ENCODE measurements at places on chromosomes 3 and 15.

GRCh38 chr15:70044168-70044567 is 53.5 kb downstream of the TLE3 start:
- DNase-seq = no peak

DNA sequence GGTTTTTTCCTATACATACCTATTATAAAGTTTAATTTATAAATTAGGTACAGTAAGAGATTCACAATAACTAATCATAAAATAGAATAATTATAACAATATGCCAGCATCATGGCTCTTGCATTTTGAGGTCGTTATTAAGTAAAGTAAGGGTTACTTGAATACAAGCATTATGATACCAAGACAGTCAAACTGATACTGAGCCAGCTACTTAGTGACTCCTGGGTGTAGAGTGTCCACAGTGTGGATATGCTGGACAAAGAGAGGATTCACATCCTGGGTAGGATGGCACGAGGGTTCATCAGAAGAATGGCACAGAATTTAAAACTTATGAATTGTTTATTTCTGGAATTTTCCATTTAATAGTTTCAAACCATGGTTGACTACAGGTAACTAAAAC is 157.2 kb upstream of the IL12A start:
- no peak for DNase-seq

GRCh38 chr3:11774296-11774877 is 72.3 kb downstream of the TAMM41 start:
- no peak for DNase-seq

DNA sequence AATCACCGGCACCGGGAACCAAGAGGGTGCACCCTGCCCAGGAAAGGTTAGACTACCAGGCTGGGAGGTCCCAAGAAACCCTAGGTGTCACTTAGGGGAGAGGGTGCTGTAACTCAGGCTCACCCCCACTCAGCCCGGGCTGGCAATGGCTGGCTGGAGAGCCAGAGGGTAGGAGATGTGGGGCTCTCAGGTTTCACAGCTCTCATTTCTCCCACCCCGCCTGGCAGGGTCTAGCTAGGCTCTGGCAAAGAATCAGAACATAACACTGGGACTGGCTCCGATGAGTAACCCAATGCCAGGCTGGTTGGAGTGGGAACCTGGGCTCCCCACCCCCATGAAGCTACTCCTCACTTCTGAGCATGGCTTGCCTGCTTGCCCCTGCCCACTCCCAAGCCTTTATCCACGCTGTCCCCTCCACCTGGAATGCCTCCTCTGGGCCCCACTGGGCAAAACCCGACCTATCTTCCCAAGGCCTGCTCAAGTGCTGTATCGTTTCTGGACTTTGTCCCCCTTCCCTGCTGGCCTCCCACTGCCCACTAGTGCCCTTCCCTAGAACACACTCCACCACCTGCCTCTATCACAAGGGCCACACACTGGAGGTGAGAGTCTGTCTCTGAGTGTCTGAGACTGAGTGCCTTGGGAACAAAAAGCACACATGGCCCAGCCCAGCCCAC is 2.0 kb downstream of the CIB2 start:
- DNase-seq = no peak

DNA sequence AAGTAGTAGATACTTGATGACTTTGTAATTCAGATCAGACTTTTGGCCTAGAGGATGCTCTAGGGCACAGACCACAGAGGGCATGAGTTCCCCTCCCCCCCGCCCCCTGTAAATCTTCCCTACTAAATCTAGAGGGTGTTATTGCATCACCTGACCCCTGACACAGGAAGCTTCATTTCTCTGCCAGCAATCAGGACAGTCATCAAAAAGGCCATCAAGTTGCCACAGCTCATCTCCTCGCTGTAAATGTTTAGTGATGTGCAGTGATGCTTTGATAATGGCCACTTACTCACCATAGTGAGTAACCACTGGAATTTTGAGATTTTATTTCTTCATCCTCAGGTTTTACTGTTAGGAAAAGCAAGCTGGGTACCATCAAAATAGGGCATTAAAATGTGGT is 289.2 kb upstream of the CHRM5 start:
- DNase-seq = no peak

- no peak for DNase-seq
Observed at GRCh38 chr3:119731560-119732343, 28.9 kb downstream of the CFAP91 start.

- DNase-seq = no peak
Observed at GRCh38 chr15:95615436-95615835, 715.1 kb upstream of the NR2F2 start.

GRCh38 chr3:186626254-186626847 is 13.5 kb downstream of the AHSG start:
- no peak for DNase-seq

GRCh38 chr15:61173899-61174689 is 55.0 kb downstream of the RORA start:
- no peak for DNase-seq

- no peak for DNase-seq
Observed at GRCh38 chr3:53116956-53117355, 13.3 kb downstream of the RFT1 start.

DNA sequence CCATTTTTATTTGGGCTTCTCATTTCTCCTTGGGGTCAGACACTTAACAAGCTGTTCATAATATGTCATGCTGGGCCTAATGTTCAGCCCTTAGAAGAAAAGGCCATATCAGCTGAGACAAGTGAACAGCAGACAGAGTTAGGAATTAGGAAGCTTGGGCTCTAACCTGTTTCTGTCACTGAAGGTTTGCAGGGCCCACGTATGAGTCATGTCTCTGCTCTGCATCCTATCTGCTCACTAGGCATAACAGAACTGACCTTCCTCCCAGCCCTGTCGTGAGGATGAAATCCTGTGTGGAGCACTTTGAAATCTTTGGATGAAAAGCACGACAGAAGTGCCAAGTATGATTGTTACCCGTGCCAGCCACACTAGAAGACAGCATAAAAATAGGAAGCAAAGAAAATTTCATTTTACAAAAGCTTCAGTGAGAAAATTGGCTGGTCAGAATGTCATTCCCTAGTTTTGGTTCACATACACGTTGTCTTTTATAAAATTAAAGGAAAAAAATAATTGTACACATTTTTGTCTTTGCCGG is 26.5 kb upstream of the CD47 start:
- no peak for DNase-seq

GRCh38 chr3:122942937-122943827 is 84.4 kb downstream of the SEMA5B start:
- DNase-seq = peak; percentile 70

DNA sequence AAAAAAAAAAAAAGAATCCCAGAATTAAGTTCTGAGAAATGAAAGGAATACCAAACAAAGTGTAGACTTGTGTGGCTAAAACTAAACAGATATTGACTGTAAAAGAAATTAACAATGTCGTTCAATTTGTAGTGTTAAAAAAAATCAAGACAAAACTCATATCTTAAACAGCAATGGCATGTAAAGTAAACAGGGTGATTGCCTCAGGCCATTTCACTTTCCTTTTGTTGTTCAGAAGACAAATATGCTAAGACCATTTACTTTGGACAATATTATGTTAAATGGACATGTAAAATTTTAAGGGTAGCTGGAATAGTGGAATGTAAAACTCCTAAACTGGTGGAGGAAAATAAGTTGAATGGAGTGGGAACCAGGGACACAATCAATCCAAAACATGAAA is 139.1 kb downstream of the RTP4 start:
- no peak for DNase-seq

DNA sequence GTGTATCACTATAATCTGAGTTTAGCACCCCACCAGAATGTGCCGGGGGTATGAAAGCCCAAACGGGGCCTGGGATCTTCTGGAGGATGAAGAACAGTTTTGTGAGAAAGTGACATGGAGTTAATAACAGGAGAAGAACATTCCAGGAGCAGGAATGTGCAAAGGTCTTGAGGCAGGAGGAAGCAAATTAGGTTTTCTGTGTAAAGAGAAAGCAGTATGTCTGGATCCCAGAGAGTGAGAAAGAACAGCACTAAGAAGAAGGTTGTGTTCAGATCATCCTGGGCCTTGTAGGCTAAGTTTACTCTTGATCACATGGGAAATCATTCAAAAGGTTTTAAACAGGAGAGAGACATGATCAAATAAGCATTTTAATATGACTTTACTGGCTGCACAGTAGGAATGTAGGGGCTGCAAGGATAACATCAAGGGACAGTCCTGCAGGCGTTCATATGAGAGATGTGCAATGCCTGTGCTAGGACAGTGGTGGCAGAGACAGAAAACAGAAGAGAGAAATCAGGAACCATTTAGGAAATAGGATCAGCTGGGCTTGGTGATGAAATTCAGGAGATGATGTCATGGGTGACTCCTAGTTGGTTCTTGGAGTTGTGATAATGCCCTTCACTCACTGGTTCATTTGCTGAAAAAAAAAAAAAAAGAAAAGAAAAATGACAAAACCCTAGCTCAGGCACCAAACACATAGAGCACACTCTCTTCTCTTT is 113.5 kb downstream of the TNIK start:
- DNase-seq = no peak

DNA sequence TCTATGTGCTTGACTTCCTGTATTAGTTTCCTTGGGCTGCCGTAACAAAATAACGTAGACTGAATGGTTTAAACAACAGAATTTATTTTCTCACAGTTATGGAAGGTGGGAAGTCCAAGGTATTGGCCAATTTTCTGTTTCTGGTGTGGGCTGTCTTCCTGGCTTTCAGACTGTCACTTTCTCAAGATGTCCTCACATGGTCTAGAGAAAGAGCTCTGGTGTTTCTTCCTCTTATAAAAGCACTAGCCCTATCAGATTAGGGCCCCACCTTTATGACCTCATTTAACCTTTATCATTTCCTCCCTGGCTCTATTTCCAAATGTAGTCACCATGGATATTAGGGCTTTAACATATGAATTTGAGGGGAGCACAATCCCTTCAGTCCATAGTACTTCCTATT is 54.6 kb downstream of the SPRED1 start:
- DNase-seq = no peak

Data from NCI-H2081 (cell line).